ENCODE measurements at places on chromosomes 6 and 20. TPM values are rescaled to one million over a fixed set of nuclear protein-coding genes. Genes with fewer than 3 reads are reported as not detected.
A peak's percentile ranks its signal among the peaks of the same experiment; 100 is the strongest.

GRCh38 chr20:43191946-43192863 lies 2.5 kb upstream of the PTPRT start:
- DNase-seq: no peak

DNA sequence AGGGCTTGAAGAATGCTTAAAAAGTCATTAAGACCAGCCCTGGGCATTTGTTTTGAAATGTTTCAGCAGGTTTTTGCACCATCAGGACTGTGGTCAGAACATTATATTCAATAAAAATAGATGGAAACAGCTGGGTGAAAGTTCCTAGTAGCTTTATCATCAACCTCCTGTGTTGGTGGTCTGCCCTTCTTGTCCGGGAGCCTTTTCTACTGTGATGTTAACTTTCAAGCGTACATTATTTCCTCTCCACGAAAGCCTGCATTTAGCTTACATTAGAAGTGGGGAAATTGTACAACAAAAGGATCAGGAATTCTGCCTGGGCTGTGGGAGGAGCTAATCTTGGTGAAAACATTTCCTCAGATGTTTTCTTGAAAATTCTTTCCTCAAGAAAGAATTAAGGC lies 71.1 kb downstream of the LAMA4 start:
- no peak for DNase-seq

Gene CAP2
- total RNA-seq: not detected

Gene WFDC2
- total RNA-seq: 0.80 TPM

DNA sequence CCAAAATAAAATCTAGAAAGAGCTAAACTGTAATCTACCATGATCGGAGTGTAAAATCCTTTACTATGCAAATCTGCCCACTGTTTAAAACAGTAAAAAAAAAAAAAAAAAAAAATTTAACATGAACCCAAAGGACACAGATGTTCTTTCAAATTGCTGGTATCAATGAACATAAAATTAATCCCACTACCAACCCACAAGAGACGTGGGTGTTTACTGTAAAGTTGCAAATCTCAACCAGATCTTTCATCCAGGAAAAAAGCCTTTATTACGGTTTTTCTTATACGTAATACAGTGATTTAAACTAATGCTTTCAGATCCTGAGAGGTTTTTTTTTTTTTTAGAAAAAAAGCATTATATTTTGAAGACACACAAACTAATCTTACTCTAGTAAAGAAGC lies 2.5 kb downstream of the CDK19 start:
- no peak for DNase-seq

GRCh38 chr20:62487561-62488354 lies 12.0 kb upstream of the GATA5 start:
- DNase-seq: no peak

GRCh38 chr6:66662721-66663507 lies 955.9 kb upstream of the EYS start:
- no peak for DNase-seq

- no peak for DNase-seq
Measured at GRCh38 chr6:25627001-25627400, 25.0 kb upstream of the SCGN start.

Gene HRH3
- not detected for total RNA-seq

GRCh38 chr6:83231146-83231545 lies 38.0 kb downstream of the RWDD2A start:
- no peak for DNase-seq

Gene POM121L2
- not detected for total RNA-seq

DNA sequence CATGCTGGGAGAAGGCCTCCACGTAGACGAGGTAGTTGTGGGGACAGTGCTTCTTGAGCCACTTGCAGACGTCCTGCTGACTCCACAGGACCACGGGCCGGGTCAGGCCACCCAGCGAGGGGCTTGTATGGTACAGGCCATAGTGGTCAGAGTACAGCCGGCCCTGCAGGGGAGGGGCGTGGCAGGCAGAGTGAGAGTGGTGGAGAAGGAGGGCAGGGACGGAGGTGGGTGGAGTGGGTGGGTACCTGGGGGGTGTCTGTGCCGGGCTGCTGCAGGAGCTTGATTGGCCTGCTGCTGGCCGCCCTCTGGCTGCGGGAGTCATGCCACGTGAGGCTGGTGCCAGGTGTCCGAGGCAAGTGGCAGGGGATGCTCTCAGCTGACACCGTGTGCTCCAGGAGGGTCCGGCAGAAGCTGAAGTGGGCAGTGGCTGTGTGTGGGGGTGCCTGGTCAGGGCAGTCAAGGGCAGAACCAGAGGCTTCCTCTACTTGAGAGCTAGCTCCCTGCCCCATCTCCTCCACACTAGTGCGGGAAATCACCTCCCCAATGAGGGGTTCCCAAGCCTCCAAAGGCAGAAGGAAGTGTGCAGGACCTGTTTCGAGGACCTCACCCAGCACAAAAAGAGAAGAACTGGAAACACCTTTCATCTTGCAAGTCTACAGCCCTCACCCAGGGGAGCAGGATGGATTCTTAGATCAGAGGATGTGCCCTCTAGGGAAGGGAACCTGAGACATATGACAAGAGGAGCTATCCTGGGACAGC lies 2.3 kb downstream of the SAMD10 start:
- no peak for DNase-seq

Gene NANP
- 1.6 TPM for total RNA-seq

Gene B3GALT4
- total RNA-seq: 41.9 TPM

GRCh38 chr6:13338038-13338437 lies 9.7 kb upstream of the TBC1D7 start:
- no peak for DNase-seq

- DNase-seq: no peak
Measured at GRCh38 chr6:111971866-111972532, 81.9 kb upstream of the CCN6 start.

Gene CCN6
- total RNA-seq: not detected

- DNase-seq: no peak
Measured at GRCh38 chr6:140040396-140040795, 665.9 kb upstream of the CITED2 start.

DNA sequence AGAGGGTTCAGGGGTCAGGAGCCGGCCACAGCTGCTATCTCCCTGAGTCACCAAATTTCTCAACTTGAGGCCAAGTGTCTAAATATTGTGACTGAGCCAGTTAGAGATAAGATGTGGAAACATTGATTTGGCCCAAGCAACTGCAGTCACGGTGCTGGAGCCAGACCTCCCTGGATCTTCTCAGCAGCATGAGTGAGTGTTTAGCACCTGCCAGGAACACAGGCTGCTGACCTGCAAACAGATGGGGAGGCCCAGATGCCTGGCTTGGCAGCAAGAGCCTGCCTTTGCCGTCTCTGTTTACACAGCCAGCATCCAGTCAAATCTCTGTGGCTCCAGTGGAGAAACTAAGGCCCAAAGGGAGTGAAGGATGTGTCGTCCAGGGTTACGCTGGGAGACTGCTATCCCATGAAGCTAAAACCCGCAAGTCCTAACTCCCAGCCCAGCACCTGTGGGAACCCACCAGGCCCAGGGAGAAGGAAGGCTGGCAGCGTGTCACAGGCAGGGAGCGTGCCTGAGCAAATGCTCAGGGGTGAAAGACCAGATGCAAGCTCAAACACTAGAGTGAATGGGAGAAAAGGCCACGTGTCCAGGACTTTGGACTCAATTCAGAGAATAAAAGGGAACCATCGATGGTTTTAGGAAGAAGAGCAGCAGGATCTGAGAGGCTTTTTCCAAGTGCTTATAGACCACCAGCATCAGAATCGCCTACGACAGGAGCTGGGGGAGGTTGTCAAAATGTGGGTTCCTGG lies 15.9 kb upstream of the PTGIS start:
- DNase-seq: no peak

- DNase-seq: peak; percentile 15
Measured at GRCh38 chr6:13485923-13486562, 1.4 kb downstream of the GFOD1 start.

GRCh38 chr20:11687546-11688292 lies 230.0 kb upstream of the BTBD3 start:
- no peak for DNase-seq

Gene OR2J3
- not detected for total RNA-seq

DNA sequence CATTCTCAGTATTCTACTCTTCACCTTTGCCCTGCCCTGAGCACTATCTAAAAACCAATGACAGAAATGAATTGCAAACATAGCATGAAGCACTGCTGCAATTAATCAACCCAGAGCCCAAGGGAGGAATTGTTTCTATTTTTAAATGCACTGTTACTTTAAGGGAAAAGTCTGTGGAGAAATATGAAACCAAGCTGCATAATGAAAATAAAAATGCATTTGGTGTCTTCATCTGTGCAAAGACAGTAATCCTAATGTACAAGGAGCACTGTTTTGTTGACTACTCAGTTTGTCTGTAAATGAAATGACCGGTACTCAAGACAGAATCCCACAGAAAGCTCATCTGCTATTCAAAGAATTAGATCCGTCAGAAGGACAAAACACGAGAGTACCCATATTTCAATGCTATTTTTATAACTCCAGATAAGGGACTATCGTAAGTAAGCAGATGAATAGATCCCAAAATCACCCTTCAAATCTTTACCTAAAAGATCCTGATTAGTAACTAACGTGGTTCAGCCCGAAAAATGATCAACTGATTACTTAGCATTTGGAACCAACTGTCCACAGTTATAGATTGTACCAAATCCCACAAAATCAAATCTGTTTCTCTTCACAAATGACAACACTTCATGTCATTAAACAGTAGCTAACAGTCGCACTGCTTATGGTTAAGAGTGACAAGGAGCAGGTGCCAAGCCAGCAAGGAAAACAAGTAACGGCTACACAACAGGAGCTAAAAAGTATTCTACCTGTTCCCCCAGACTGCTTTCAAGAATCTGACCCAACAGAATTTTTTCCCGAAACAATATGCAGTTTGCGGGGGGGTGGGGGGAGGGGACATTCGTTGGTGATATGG lies 2.4 kb downstream of the KIF13A start:
- DNase-seq: no peak
